ENCODE measurements at places on chromosomes 3 and 15.

DNA sequence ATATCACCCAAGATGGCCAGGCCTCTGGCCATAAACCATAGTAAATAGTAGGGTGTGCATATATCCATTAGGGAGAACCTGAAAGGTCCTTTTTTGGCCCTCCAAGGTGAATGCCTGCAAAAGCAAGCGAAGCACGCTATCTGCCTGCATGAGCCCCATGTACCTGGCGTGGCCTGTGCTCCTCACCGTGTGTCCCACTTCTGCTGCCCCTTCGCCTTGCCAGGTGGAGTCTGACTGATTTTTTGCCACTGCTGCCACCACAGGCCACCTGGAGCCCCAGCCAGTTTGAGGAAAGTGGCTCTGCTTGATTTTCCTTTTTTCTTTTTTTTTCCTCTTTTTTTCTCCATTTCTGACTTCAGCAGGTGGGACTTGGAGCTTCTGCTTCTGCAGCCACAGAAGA lies 139.7 kb downstream of the SNRPN start:
- no peak for DNase-seq

DNA sequence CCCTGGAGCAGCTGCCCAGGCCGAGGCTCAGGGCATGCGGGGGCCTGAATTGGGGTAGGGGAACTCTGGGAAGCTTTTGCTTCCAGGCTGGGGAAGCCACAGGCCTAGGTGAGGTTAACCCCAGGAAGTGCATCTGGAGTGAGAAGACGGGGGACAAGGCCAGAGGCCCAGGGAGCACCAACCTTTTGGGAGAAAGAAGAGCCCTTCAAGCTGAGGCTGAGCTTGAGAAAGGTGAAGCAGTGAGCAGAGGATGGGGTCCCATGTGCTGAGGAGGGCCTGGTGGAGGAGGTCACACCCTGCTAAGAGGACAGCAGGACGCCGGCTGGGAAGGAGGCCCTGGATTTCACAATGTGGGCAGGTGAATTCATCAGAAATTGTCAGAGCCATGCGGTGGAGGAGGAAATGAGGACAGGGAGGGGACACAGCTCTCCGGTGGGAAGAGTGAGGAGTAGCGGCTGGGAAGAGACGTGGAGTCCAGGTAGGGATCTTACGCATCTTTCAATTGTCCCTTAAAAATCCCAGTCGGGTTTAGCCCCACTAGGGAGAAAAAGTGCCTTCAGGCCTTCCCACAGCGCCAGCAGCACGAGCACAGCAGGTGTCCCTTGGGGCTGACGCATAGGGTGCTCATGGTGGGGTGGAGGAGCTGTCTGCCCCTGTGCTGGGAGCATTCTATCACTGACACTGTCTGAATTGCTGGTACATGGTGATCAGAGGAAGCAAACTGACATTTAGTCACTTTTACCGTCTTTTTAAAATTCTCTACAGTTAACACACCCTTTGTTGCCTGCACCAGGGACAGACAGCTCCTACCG lies 50.9 kb downstream of the HCN4 start:
- no peak for DNase-seq

GRCh38 chr15:57649138-57649537 lies 57.4 kb upstream of the POLR2M start:
- no peak for DNase-seq

DNA sequence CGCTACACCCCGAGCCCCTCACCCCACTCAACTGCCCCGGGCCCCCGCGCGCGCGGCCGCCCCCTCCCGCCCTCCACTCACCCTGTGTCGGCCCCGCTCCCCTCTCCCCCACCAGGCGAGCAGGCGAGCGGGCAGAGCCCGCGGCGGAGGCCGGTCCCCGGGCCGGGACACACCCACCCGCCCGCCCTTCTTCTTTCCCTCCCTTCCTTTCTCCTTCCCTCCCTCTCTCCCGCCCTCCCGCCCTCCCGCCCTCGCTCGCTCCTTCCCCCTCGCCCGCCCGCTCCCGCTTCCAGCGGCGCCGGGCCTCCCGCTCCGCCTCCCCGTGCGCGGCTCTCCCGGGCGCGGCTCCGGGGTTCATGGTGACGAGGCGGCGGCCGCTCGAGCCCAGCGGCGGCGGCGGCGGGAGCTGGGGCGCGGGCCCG lies at the start of gene CTDSPL:
Gene CTDSPL, plus strand, starts transcription at position 261 of the 422 bp plus-strand sequence. CDS start 320 bp downstream, outside the sequence.
- no peak for DNase-seq

DNA sequence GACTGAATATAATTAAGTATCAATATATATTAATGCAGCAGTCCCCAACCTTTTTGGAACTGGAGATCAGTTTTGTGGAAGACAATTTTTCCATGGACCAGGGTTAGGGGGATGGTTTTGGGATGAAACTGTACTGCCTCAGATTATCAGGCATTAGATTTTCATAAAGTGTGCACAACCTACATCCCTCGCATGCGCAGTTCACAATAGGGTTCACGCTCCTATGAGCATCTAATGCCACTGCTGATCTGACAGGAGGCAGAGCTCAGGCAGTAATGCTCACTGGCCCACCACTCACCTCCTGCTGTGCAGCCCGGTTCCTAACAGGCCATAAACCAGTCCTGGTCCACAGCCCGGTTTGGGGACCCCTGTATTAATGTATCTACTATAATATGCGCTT lies 95.6 kb downstream of the ULK4 start:
- no peak for DNase-seq

DNA sequence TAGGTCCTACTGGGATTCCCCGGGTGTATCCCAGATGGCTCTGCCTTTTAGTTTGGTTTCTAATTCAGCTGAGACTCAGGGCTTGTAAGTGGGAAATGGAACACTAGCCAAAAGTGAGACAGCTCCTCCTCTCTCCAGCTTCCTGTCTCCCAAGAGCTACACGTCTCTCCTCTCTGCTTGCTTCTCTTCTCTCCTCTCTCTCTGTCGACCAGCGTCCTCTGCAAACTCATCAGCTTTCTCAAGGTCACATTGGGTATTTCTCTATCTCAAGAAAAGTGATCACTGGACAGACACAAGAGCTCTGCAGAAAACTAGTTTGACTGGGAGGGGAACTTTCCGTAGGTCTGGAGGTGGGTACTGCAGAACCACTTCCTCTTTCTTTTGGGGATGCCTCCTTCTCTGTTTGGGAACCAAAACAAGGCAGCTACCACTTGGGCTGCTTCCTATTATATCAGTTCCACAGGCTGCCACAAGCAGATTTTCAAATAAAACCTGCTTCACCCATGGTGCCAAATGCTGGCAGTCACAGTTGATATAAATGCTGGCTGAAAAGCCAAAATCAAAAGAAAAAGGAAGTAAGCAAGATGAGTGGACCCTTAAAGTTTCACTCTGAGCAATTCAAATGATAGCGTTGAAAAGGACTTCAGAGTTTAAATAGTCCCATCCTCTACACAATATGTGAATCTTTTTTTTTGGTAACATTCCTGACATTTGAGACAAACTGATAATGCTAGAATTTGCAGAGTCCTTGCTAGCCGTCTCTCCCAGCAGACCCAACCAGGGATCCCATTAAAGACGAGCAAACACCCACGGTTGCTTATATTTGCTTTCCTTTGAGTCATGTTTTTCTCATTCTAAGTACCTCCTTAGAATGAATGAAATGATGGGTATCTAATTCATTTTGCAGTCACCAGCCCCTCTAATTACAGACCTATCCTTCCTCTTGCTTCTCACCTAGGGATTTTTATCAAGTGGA lies 7.2 kb upstream of the DYNC1LI1 start:
- no peak for DNase-seq

GRCh38 chr3:48426401-48426909 lies 3.4 kb downstream of the PLXNB1 start:
- DNase-seq: no peak

GRCh38 chr15:93126599-93126998 lies 37.6 kb upstream of the RGMA start:
- no peak for DNase-seq

DNA sequence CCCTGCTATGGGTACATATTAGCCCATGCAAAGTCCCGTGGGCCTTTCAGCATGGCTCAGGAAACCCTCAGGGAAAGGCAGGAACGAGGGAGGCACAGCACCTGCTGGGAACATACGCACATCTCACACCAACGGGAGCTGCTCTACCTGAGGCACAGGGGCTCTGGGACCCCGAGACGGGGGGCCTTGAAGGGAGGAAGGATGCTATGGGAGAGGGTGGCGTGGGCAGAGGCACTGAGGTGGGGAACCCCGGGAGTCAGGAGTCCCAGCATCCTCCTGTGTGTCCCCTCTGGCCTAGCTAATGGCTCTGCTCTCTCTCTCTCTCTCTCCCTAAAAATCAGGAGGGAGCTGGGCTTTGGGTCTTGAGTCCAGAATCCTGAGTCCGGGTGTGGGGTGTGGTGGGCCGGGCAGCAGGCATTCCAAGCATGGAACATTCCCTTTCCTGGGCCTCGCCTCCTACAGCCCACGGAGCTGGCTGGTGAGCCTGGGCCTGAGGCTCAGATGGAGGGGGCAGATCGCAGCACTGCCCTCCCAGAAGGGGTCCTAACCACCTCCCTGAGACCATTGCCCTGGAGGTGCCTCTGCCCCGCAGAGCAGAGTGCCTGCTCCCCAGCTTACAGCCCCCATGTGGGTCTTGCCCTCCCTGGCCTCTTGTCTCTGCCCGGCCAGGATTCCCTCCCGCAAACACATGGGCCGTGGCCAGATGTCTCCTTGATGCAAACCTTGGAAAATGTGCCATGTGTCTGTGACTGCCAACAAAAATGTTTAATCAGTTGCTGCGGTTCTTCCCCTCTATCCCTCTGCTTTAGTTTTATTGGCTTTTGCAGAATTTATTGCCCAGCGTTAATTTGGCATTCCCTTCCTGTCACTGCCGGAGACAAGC lies 101.6 kb downstream of the TMEM266 start:
- no peak for DNase-seq

GRCh38 chr3:146838221-146838620 lies 233.1 kb upstream of the PLSCR5 start:
- no peak for DNase-seq

GRCh38 chr15:51226576-51227210 lies 111.7 kb downstream of the CYP19A1 start:
- DNase-seq: no peak

GRCh38 chr15:79981831-79982455 lies 10.9 kb upstream of the BCL2A1 start:
- no peak for DNase-seq

GRCh38 chr3:196555295-196555694 lies 13.1 kb downstream of the WDR53 start:
- DNase-seq: no peak

DNA sequence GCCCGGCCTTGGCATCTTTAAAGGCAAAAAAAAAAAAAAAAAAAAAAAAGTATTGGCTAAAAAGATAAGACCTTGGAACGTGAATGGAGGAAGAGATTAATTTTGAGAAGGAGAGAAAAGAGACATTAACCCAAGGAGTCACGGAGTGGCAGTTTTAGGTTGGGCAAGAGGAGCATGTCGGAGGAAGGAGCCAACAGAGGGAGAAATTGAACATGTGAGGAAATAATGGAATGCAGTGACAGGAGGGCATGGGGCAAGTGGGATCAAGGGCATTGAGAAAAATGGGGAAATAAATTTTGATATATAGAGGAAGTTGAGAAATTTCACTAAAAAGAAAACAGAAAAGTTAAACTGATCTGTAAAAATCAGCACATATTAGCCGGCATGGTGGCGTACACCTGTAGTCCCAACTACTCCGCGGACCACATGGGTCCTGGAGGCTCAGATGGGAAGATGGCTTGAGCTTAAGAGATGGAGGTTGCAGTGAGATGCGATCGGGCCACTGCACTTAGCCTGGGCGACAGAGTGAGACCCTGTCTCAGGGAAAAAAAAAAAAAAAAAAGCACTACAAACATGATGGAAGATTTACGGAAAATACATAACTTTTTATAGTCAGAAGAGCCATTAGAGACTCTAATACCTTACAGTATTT lies 1.2 kb downstream of the HAUS2 start:
- DNase-seq: no peak

DNA sequence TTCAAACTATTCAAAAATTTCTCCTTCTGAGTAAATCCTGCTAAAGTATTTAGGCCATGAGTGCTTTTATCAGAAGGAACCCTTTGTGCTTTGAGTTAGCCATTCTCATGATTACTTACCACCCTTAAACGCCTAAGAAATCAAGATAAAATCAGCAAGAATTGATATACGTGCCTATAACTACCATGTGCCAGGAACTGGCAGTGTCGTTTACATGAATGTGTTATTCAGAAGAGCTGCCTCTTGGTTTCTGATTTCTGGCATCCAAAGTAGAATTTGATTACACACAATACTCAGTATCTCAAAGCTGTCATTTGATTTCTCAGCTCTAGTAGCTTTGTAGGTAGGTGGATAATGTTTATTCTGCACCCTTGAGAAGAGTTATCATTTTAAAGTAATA lies 351.3 kb upstream of the CCDC54 start:
- DNase-seq: no peak

DNA sequence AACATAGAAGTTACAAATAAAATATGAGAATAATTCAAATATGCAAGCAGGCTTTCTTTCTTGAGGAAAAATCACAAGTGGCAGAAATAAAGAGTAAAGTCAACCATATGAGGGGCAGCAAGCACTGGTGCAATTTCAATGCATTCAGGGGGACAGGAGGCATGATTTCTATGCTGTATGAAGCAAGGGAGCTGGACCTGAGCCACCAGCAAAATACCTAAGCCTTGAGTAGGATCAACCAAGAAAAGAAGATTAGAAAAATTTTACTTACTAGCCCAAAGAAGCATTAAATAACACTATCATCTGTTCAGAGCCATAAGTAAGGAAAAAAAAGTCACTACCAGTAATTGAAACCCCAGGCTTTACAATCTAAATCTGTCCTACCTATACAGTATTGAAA lies 6.3 kb downstream of the ADGRG7 start:
- DNase-seq: no peak

GRCh38 chr3:114758831-114759699 lies 388.0 kb downstream of the ZBTB20 start:
- DNase-seq: no peak

GRCh38 chr3:140290105-140290504 lies 355.1 kb downstream of the CLSTN2 start:
- DNase-seq: no peak

GRCh38 chr15:50865515-50866353 lies 42.7 kb upstream of the AP4E1 start:
- no peak for DNase-seq

- DNase-seq: no peak
Measured at GRCh38 chr3:177835917-177836316, 638.6 kb upstream of the TBL1XR1 start.

- no peak for DNase-seq
Measured at GRCh38 chr3:128127236-128127635, 3.6 kb upstream of the RUVBL1 start.

DNA sequence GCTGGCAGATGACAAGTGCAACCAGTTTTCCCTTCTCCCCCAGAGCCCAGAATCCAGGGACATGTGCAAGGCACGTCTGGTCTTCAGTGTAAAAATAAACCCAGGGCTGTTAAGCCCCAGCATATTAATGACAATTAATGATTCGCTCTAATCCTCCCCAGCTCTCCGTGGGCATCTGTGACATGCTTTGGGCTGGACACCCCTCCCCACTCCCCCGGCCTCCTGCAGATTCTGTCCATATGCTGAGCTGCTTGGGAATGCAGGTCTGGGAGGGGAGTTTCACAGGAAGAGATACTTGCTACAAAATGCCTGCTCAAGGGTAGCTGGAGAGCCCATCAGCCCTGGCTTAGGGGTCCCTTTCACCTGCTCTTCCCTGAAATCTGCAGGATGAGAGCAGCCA lies 43.0 kb upstream of the NTRK3 start:
- DNase-seq: no peak
